ENCODE measurements at places on chromosomes 13 and 19.

- DNase-seq = no peak
These were observed 150.6 kb upstream of the RNF113B start for GRCh38 chr13:98327371-98328270.

DNA sequence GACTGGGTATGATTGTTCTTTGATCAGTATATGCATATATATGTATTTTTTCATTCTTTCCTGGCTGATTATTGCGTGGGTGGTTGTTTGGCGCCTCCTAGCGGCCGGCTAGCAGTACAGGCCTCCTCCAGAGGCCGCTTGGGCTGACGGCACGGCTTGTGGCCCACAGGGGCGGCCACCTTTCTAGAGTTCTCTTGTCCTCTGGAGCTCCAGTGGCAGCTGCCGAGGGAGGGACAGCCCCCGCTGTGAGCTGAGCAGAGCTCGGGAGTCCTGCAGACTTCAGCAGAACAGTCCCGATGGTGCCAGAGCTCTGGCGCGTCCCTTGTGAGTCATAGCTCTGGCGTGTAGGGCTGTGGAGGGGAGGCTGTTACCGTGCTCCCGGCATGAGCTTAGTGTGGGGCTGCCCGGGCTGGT is 22.5 kb upstream of the ZNF429 start:
- no peak for DNase-seq

- DNase-seq = no peak
These were observed 29.6 kb upstream of the CALM3 start for GRCh38 chr19:46571495-46571894.

DNA sequence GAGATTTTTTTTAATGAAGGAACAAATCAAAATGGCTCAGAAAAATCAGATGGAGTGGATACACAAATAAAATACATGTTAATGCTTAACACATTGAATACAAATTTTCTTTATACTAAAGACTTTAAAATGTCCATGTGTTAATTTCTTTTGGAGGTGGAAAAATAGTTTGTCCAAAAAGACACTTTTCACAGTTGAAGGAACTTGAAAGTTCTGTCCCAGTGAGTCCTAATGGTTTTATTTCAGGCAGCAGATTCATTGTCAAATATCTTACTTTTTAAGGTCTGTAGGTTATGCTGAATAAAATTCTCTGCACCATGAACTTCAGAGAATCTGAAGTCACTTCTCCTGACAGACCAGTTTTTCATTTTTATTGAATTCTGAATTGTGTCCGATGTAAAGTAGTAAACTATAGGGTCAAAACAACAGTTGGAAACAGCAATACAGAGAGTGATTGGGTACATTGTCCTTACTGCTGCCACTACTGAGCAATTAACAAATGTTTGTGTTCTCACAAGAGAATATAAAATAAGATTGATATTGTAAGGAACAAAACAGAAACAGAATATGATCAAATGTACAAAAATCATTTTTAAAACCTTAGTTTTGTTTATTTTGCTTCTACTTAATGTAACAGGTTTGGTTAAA is 1.6 kb downstream of the LPAR6 start:
- no peak for DNase-seq

DNA sequence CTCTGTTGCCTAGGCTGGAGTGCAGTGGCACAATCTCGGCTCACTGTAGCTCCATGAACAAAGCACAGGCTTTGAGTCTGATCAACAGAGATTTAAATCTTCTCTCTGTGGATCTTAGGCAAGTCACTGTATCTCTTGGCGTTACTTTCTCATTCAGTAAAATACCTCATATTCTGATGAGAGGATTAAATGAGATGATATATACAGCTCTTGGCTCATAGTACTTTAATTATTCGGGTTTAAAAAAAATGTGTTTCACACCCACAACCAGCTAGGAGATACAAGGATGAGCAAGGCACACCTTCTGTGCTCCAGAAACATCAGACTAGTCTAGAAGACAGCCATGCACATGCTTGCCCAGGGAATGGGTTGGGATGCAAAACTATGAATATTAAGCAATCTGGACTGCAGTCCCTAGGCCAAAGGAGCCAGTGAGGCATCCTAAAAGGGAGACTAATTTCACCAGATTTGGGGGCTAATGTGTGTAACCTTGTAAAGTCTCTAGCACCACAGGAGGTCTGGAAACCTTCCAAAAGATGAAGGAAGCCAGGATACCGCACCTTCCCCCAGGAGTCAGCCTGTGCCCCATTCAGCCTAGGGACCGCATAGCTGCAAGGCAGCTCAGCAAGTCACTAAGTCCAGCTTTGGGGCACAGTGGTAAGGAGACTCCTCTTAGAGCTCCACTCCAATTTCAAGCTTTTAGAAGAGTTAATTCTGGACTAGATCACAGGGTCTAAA is 2.5 kb downstream of the VPS36 start:
- DNase-seq = no peak

- no peak for DNase-seq
These were observed 369.2 kb downstream of the PCDH9 start for GRCh38 chr13:66860878-66861417.

- DNase-seq = no peak
These were observed 175.5 kb downstream of the COL4A1 start for GRCh38 chr13:110131424-110131823.

DNA sequence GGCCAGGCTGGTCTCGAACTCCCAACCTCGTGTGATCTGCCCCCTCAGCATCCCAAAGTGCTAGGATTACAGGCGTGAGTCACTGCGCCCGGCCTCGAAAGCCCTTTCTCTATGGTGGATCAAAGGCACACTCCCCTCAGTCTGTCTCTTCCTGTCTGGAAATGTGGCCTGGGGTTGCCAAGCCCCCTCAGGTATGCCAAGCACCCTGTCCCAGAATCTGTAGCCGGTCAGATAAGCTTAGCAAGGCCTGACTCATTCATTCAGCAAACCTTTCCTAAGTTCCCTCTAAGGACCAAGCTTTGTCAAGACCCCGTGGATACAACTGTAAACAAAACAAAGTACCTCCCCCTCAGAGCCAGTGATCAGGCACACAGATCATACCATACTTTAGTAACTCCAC is 14.1 kb downstream of the NUCB1 start:
- no peak for DNase-seq
